ENCODE measurements at places on chromosomes 5 and 9. TPM values are rescaled to one million over a fixed set of nuclear protein-coding genes. Genes with fewer than 3 reads are reported as not detected.

POU5F2 gene
- total RNA-seq, result 3.7 TPM

BTNL3 gene
- total RNA-seq, result not detected

PROB1 gene
- 2.8 TPM for total RNA-seq

ZNF608 gene
- total RNA-seq, result 91.6 TPM

LRRC70 gene
- total RNA-seq, result 4.8 TPM

EMB gene
- total RNA-seq, result 31.1 TPM

GARIN3 gene
- total RNA-seq, result not detected

GMCL2 gene
- total RNA-seq, result not detected

PTGER4 gene
- total RNA-seq, result 5.5 TPM

OTP gene
- total RNA-seq, result 3.2 TPM

SH3GL2 gene
- 52.1 TPM for total RNA-seq

ZFR gene
- total RNA-seq, result 148 TPM

EQTN gene
- 1.4 TPM for total RNA-seq

DAB2 gene
- 11.5 TPM for total RNA-seq

TNPO1 gene
- total RNA-seq, result 149 TPM

CBY3 gene
- 0.46 TPM for total RNA-seq

SUB1 gene
- 406 TPM for total RNA-seq

C9orf85 gene
- total RNA-seq, result 20.1 TPM
